Stimulated activated naive CD8-positive, alpha-beta T cell treated with anti-CD3 and anti-CD28 coated beads, Interleukin-15, Interleukin-2, amounts not matched to agents 100 U/mL and 50 U/mL, for 24 hours (primary cell): ENCODE measurements at places on chromosomes 4 and X.
A peak's percentile ranks its signal among the peaks of the same experiment; 100 is the strongest.

DNA sequence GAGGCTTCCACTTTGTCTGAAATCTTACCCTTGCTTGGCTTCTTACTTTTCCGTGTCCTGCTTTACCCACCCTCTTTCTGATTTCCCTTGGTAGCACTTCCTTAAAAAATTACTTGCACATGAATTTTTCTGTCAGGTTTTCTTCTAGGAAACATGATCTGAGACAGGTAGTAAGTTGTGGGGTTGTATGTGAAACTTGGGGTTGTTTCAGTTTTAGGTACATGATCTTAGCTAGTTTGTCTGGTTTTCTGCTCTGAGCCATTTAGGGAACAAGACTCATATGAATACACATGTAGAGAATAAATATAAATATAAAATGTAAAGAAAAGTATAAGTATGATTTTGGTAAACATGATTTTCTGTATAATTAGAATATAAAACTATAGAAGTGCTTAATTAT, 17.4 kb upstream of the ARMCX2 start:
- DNase-seq = no peak

DNA sequence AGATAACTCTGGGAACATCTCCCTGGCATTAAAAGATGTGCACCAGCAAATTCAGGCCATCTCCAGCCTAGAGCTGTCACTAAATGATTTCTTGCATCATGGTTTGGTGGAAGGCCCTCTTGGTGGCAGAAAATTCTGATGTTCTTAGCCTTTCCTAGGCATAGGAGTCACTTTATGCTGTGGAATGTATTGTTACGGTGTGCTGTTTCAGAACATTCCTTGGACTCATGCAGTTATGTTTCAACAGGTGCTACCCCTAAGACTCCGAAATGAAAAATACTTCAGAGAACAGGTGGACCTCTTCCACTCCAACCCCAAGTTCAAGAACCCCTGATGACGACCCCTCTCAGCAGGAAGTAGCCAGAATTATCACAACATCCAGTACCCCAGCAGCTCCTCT, 20.3 kb upstream of the PAPSS1 start:
- DNase-seq = no peak

DNA sequence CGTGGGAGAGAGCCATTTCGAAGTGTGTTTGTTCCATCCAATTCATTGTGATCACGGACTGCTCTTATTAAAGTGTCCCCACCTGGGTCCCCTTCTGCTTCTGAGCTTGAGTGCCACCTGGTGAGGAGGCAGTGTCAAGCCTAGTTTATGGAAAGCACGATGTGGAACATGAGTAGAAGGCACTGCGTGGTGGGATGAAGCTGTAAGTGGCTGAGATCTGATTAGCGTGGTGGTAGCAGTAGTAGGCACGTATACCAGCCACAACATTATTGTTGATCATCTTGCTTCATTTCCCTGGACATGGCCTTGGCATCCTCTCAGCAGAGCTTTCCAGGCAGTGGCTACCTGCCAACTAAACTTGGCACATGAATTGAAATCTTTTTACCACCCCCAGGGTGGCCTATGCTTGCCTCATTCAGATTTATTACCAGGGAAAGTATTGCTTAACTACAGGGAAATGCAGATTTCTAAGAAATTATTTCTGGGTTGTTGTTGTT, 46.4 kb downstream of the GPAT3 start:
- DNase-seq = no peak

DNA sequence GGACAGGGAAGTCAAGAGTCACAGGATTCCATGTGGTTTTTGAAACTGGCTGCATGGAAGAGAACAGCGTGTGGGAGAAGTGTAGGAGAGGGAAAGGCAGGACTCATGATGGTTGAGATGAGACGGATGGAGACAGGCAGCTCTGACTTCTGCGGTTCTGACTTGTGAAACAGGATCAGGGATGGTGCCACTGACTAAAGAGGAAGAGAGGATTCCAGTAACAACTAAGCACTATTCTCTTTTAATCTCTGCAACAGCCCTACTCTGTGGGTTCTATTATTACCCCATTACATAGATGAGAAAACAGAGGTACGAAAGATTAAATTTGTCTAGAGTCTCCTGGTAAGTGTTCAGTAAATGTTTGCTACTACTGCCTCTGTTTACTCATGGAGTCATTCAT, 156.3 kb downstream of the CBR4 start:
- no peak for DNase-seq

DNA sequence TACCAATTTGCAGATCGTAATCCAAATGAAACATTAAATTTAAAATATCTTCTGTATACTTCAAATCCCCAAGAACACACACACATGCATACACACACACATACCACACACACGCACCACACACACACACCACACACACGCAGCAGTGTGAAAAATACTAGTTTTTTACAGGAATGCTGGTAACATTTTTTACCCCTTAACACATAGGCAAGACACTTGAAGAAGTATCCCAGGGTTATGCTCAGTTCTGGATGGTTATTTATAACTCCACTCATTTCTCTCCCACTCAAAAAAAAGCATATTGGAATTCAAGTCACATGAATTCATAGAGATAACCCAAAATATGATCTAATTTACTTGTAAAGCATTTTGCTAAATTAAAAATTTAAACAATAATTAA, 325.5 kb upstream of the SLC7A11 start:
- DNase-seq = no peak

DNA sequence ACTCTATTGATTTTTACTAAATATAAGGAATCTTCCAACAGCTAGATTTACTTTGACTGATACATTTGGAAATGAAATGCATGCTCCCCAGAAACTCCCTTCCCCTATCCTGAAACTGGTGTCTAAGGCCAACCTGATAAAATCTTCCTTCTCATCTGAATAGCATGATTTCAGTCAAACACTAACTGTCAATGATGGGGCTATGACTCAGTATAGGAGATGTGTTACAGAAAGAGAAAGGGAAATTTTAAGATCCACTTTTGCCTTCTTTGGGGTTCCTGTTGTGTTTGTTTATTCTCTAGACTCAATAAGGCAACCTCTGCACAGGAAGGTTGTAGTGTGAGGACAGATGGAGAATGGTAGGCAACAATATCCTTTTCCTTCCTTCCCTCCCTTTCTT, 160.7 kb downstream of the MOSPD2 start:
- no peak for DNase-seq

GRCh38 chr4:109559625-109559982, 442 bp upstream of the MCUB start:
- DNase-seq = peak; percentile 56

DNA sequence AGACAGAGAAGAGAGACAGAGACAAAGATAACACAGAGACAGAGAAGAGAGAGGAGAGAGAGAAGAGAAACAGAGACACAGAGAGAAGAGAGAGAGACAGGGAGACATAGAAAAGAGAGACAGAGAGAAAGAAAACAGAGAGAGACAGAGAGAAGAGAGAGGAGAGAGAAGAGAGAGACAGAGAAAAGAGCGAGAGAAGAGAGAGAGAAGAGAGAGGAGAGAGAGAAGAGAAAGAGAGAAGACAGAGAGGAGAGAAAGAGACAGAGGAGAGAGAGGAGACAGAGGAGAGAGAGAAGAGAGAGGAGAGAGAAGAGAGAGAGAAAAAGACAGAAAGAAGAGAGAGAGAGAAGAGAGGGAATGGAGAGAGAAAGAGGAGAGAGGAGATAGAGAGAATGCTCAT, 601.1 kb upstream of the PRKX start:
- no peak for DNase-seq

DNA sequence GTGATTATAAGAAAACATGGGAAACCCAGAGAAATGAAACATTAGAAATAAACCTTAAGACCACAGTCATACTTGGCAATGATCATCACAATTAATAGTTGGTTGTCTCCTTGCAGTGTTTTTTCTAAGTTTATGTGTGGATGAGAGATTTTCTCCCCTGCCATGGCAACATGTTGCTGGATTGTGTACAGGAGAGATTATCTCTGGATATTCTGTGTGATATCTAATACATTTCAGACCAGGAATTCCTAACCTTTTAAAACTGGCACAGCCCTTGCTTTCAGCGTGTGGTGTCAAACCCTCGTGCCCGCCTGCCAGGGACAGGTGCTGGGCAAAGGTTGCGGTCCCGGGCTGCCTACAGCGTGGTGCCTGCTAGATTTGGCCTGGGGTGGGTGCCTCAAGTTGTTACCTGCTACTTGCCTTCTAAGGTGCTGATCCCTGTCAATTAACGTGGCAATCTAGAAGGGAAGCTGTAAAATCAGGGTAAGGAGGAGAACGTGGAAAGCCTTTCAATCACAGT, 100.5 kb downstream of the TMEM131L start:
- no peak for DNase-seq

GRCh38 chr4:25650311-25650710, 5.3 kb upstream of the SLC34A2 start:
- DNase-seq = no peak

GRCh38 chrX:115595049-115595448, 34.1 kb downstream of the PLS3 start:
- no peak for DNase-seq
